ENCODE measurements at places on chromosomes 12 and 14.

DNA sequence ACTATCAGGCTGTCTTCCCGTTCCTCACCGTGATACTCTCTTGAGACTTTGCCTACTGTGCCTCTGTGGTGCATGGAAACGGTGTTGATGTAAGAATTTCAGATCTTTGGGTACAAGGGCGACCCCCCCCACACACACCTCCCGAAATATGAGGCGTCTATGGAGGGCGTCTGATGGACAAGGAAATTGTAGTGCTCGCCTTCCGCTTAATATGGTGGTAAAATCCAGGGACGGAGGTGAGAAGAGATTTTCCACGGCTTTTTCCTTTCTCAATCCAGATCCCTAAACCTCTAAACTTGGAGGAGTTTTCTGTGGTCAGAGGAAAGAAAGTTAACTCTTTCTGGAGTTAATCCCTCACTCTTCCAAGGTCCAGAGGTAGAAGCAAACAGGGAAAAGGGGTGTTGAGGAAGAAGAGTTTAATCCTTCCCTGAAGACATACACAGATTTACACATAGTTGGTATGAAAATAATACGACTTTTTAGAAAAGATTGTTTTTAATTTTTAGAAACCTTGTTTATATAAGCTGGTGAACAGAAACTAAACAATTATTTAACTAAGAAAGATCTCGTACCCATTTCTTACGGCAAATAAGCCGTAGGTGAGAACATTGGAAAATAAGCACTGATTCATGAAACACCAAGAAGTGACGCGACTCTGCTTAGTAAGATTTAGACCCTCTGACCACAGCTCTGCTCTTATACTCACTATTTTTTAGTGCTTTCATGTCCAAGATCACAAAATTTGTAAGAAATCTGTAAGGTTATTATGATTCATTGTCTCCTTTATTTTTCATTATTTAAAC lies 23.1 kb upstream of the RNASE12 start:
- DNase-seq, result no peak

- no peak for DNase-seq
Observed at GRCh38 chr14:44372231-44372630, 134.9 kb downstream of the FSCB start.

DNA sequence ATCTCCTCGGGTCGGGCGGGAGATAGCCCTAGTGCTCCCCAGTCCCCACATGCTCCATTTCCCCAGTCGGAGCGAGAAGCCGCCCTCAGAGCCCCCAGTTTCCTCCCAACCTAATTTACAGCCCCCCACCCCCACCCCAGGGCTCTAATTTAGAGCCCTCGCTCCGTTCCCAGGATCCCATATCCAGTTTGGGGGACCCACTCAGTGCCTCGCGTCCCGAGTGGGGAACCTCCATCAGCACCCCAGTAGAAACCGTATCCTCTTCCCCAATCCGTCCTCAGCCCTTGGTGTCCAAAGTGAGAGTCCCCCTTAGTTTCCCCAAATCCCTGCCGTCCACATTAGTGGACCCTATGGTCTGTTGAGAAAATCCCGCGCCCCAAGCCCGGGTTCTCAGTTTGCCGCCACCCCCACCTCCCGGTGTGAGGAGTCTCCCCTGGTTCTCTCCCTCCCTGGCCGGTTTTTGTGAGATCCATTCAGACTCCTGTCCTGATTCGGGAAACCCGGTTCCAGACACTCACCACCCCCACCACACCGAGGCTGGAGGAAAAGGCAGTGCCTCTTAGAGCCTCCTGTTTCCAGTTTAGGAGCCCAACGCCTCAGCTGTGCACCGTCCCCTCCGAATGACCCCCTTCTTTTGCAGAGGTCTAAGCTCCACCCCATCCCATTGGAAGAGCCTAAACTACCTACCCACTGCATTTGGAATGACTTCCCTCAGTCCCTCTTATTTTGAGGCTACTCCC lies 809 bp upstream of the MSI1 start:
- no peak for DNase-seq

DNA sequence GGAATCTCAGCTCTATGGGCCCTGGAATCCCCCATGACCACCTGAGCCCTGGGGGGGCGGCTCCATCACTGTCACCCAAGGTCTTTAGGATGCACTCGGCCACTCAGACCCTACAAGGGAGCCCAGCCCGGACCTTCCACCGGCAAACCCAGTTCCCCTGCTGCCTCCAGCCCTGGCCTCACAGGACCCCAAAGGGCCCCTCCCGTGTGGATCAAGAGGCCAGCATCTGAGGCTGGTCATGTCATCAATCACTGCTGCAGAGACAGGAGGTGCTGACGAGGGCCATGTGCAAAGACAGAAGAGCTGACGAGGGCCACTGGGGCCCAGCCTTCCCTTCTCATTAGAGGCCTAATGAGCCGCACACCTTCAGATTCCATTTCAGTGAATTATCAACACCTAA lies 39.0 kb upstream of the SFSWAP start:
- no peak for DNase-seq

DNA sequence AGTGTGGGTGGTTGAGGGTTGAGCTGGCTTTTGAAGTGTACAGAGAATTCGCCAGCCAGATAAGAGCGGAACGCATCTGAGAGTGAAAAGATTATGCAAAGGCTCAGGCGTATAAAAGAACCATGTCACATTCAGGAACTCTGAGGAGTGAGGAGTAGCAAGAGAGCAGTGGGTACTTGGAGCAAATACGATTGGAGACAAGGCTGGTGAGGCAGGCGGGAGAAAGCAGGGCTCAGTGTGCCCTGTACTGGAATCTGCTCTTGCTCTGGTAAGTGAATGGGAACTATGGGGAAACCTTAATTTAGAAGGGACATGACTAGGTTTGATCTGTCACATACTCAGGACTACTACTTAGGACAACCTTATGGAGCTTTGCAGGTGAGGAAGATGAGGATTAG lies 87.0 kb downstream of the PTPRB start:
- no peak for DNase-seq

DNA sequence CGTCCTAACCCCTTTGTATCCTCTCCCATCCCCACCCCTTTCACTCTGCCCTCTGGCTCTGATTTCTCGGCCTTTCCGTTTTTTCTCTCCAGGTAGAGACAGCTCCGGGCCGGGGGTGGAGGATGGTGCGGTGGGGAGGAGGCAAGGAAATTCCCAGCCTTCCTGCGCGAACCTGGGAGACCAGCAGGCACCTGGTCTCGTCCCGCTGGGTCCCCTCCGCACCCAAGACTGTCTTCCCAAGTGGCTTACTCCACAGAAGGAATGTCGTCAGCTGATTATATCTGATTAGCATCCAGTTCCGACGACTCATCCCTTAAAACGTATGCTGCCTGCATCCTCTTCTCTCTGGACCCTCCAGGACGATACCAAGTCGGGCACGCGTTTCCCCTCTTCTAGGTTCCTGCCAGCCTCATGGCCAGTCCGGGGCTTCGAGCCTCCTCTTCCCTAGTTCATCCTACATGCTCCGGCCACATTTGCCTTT lies 42.2 kb upstream of the CAPRIN2 start:
- DNase-seq, result no peak

Data from stimulated activated CD8-positive, alpha-beta memory T cell treated with anti-CD3 and anti-CD28 coated beads, Interleukin-7, amount 100 ng/mL, for 48 hours (primary cell).